ENCODE measurements at places on chromosomes 1 and 21.

DNA sequence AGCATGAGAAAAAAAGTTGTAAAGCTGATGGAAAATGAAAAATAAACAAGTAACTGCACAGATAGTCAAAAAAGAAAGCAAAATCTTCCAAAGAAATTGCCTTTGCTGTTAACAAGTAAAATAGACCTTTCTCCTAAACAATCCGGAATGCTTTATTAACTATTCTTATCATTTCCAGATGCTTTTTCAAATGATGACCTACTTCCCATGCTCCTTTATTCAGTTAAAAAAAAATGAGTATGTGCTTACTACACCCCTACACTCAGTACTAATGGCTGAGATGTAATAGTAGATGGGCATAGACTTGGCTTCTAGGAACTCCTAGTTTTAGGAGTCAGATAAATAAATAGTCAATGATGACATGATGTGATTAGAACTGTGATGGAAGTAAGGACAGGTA, 108.5 kb downstream of the NIBAN1 start:
- no peak for DNase-seq

DNA sequence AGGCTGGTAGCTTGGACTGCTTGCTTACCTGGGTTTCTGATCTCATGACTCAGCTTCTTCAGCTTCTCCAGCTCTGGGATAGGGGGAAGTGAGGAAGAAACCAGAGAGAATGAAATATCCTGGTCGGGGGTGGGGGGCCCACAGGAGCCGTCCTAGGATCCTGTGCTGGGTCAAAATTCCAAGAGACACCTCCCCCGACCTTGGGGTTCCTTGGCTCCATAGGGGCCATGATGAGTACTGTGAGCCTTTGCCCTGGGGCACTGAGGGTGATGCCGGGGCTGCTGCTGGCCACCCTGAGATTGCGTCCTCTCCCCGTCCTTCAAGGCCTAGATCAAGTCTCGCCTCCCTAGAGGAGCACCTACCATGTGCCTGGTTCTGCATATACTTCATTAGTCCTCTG, 40.0 kb downstream of the MYOM3 start:
- no peak for DNase-seq

GRCh38 chr1:247102381-247102780, 1.8 kb downstream of the ZNF669 start:
- DNase-seq: no peak

GRCh38 chr1:33893147-33893830, 29.4 kb downstream of the HMGB4 start:
- DNase-seq: no peak

GRCh38 chr1:60896701-60897363, 185.5 kb upstream of the NFIA start:
- peak; percentile 80 for DNase-seq

DNA sequence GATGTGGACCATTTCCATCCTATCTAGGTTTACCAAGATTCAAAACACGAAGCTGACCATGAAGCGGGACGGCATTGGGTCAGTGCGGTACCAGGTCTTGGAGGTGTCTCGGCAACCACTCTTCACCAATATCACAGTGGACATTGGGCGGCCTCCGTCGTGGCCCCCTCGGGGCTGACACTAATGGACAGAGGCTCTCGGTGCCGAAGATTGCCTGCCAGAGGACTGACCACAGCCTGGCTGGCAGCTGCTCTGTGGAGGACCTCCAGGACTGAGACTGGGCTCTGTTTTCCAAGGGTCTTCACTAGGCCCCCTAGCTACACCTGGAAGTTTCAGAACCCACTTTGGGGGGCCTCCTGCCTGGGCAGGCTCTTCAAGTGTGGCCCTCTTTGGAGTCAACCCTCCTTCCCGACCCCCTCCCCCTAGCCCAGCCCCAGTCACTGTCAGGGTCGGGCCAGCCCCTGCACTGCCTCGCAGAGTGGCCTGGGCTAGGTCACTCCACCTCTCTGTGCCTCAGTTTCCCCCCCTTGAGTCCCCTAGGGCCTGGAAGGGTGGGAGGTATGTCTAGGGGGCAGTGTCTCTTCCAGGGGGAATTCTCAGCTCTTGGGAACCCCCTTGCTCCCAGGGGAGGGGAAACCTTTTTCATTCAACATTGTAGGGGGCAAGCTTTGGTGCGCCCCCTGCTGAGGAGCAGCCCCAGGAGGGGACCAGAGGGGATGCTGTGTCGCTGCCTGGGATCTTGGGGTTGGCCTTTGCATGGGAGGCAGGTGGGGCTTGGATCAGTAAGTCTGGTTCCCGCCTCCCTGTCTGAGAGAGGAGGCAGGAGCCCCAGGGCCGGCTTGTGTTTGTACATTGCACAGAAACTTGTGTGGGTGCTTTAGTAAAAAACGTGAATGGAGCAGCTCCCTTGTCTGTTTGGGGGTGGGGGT, 864 bp upstream of the CCDC24 start:
- DNase-seq: no peak

- DNase-seq: peak; percentile 98
These were observed at the start of gene TSNAX for GRCh38 chr1:231528172-231529029. TSS of gene TSNAX (plus strand) at chr1:231528669. CDS start at chr1:231528811, 142 bp downstream.

- DNase-seq: no peak
These were observed 46.3 kb downstream of the PRDM15 start for GRCh38 chr21:41832596-41833496.

GRCh38 chr1:17920881-17921640, 165.9 kb downstream of the ACTL8 start:
- no peak for DNase-seq

DNA sequence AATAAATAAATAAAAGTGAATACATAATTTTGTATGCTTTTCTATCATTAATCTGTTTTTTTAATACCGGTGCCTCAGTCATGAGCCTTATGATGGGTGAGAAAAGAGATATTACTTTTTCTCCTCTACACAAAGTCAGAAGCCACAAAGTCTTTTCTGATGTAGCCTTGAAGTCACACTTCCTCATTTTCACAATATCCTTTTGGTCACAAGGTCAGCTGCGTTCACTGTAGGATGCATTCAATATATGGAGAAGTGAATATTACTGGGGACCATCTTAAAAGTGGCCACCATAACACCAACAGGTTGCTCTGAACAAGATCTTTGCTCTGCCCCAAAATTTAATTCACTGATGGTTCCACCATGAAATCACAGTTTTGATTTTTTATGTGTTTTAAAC, 83.3 kb upstream of the TNR start:
- no peak for DNase-seq
